ENCODE measurements at places on chromosomes 2 and 18.
A peak's percentile ranks its signal among the peaks of the same experiment; 100 is the strongest.

DNA sequence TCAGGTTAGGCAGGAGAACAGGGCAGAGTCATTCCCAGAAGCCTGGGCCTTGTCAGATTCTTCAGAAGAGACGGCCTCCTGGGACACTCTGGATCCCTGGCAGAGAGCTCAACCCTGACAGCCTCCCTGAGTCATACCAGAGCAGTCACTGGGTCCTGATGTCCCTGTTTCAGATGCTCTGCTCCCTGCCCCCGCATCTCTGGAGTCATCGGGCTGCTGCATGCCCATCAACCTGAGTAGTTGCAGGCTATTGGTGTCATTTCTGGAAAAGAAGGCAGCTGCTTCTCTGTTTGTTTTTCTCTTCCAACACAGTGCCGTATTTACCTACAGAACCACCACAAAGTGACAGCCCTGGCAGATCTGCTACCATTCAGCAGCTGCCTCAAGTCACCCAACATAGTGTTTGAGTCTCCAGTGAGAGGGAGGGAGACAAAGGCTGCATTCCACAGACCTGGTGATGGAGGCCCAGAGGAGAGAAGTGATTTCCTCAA lies 145.1 kb downstream of the B3GNT2 start:
- H3K4me3 ChIP-seq = no peak overlapping the region
- H3K27ac ChIP-seq = no peak overlapping the region
- peak; percentile 50 for DNase-seq
- no peaks in the 10 kb centered on the region for H3K36me3 ChIP-seq
- H3K27me3 ChIP-seq = no peaks in the 10 kb centered on the region

DNA sequence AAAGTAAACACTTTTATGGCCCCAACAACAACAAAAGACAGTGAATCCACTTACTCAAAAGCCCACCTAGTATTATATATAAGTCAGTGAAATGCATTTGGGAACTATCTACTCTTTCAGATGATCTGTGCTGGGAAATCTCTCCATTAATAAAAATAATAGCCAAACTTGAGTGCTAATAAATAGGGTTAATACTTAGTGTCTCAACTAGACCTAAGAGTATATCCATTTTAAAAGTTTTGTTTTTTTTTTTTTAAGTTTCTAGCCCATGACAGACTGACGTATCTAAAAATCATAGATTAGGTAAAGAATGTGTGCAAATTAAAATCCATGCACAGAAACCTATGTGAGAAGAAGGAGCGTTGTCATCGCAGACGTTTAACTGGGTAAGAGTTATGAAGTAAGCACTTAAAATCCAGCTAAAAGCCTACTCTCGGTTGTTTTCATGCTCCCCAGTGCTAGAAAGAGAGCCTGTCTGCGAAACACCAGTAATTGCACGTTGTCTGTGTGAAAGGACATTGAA lies 83.4 kb upstream of the PELI1 start:
- no peak for DNase-seq
- no peak overlapping the region for H3K27ac ChIP-seq
- peak overlapping the region; percentile 74 for H3K4me3 ChIP-seq
- no peaks in the 10 kb centered on the region for H3K36me3 ChIP-seq

DNA sequence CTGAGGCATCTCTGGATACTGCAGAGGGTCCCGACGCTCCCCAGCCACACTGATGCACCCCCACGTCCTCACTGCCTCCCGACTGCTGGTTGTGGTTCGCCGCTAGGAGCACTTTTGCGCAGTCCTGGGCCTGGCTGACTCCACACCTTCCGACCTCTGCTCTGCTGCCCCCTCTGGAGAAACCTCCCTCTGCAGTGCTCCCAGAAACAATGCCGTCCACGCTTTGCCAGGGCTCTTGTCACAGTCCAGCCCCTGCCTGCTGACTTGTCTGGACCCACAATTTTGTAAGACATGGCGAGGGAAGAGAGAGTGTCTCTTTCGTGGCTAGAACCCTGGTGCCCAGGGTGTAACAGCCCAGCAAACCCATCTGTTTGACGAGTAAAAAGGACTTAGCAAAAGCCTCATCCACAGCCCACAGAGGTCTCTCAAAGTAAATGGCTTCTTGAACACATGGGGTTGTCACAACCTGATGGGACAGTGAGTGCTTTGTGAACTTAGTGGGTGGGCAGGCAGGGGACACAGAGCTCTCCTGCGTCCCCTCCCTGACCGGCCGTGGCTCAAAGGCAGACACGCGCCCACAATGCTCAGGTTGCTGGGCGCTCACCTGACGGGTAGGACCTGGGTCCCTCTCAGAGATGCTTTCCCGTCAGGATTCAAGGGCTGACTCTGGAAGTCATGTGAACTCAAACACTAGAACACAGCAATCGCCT lies 4.0 kb downstream of the COPS9 start:
- H3K36me3 ChIP-seq = peaks cover 3% of the 10 kb centered on the region
- no peaks in the 10 kb centered on the region for H3K27me3 ChIP-seq
- no peaks in the 10 kb centered on the region for H3K4me1 ChIP-seq
- H3K27ac ChIP-seq = no peak overlapping the region
- no peak overlapping the region for H3K4me3 ChIP-seq
- peak; percentile 28 for DNase-seq

- no peak overlapping the region for H3K4me3 ChIP-seq
- no peaks in the 10 kb centered on the region for H3K27me3 ChIP-seq
- no peaks in the 10 kb centered on the region for H3K4me1 ChIP-seq
- no peaks in the 10 kb centered on the region for H3K36me3 ChIP-seq
Measured at GRCh38 chr2:222477962-222478608, 53.7 kb downstream of the SGPP2 start.

- DNase-seq = no peak
- no peak overlapping the region for H3K27ac ChIP-seq
- H3K4me3 ChIP-seq = no peak overlapping the region
- H3K36me3 ChIP-seq = no peaks in the 10 kb centered on the region
- no peaks in the 10 kb centered on the region for H3K4me1 ChIP-seq
- H3K27me3 ChIP-seq = no peaks in the 10 kb centered on the region
Measured at GRCh38 chr2:64166637-64167420, 22.6 kb upstream of the PELI1 start.

DNA sequence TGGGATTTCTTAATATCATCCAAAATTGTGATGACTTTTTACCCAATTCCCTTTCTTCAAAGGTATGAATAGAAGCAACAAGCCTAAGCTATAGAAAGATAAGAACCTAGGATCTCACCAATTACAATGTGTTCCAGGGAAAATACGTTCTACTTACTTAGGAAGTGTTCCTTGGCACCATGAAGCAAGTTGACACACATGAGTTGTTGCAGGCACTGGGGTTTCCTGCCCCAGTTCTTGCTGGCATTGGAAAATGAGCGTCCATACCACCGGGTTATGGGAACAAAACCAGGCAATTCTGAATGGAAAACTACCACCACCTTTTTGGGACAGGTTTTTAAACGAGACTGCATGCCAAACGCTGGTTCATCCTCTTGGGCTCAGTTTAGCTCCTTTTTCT lies 46.2 kb downstream of the CCBE1 start:
- no peak for DNase-seq
- peaks cover 1% of the 10 kb centered on the region for H3K27me3 ChIP-seq
- H3K36me3 ChIP-seq = no peaks in the 10 kb centered on the region
- H3K27ac ChIP-seq = no peak overlapping the region

- peak overlapping the region; percentile 89 for H3K27ac ChIP-seq
- H3K4me1 ChIP-seq = peaks cover under 1% of the 10 kb centered on the region
- DNase-seq = peak; percentile 77
- no peak overlapping the region for H3K4me3 ChIP-seq
Measured at GRCh38 chr2:20619624-20620024, 31.3 kb downstream of the HS1BP3 start.

- no peak for DNase-seq
- H3K4me1 ChIP-seq = no peaks in the 10 kb centered on the region
- H3K36me3 ChIP-seq = peaks cover 2% of the 10 kb centered on the region
- H3K27ac ChIP-seq = no peak overlapping the region
- H3K27me3 ChIP-seq = no peaks in the 10 kb centered on the region
Measured at GRCh38 chr2:201279079-201279478, 18.7 kb downstream of the CASP8 start.

GRCh38 chr2:235939471-235939870 lies 228.7 kb downstream of the GBX2 start:
- H3K4me1 ChIP-seq = no peaks in the 10 kb centered on the region
- H3K36me3 ChIP-seq = no peaks in the 10 kb centered on the region
- H3K27ac ChIP-seq = no peak overlapping the region
- H3K4me3 ChIP-seq = no peak overlapping the region
- no peak for DNase-seq

GRCh38 chr2:241820625-241821384 lies 11.8 kb downstream of the NEU4 start:
- H3K4me1 ChIP-seq = no peaks in the 10 kb centered on the region
- DNase-seq = peak; percentile 42
- H3K27ac ChIP-seq = no peak overlapping the region
- no peaks in the 10 kb centered on the region for H3K36me3 ChIP-seq
- no peaks in the 10 kb centered on the region for H3K27me3 ChIP-seq
- no peak overlapping the region for H3K4me3 ChIP-seq

- H3K27ac ChIP-seq = peak overlapping the region; percentile 57
- H3K36me3 ChIP-seq = no peaks in the 10 kb centered on the region
- no peak overlapping the region for H3K4me3 ChIP-seq
- H3K4me1 ChIP-seq = no peaks in the 10 kb centered on the region
- peak; percentile 95 for DNase-seq
- H3K27me3 ChIP-seq = no peaks in the 10 kb centered on the region
Measured at GRCh38 chr2:237291138-237291792, 122.7 kb downstream of the COL6A3 start.

GRCh38 chr2:67625178-67625577 lies 228.0 kb downstream of the ETAA1 start:
- H3K36me3 ChIP-seq = no peaks in the 10 kb centered on the region
- no peaks in the 10 kb centered on the region for H3K4me1 ChIP-seq
- no peaks in the 10 kb centered on the region for H3K27me3 ChIP-seq
- no peak overlapping the region for H3K4me3 ChIP-seq
- no peak for DNase-seq
- H3K27ac ChIP-seq = no peak overlapping the region

GRCh38 chr2:150162241-150162942 lies 325.1 kb downstream of the RND3 start:
- H3K36me3 ChIP-seq = no peaks in the 10 kb centered on the region
- DNase-seq = no peak
- peaks cover 2% of the 10 kb centered on the region for H3K4me1 ChIP-seq
- no peaks in the 10 kb centered on the region for H3K27me3 ChIP-seq
- no peak overlapping the region for H3K4me3 ChIP-seq

DNA sequence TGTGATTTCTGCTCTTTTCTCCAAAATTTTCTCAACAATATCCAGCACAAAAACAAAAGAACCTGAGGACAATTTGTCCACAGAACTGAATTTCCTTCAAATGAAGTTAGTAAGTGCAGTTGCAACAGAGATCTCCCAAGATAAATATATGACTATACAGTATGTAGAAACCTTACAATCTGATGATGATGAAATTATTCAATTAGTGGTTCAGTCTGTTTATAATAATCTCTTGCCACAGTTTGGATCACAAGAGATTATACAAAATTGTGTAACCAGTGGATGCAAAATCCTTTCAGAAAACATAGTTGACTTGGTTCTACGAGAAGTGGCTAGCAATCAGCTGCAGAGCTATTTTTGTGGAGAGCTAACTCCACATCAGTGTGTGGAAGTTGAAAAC lies 68.7 kb downstream of the FSIP2 start:
- H3K36me3 ChIP-seq = peaks cover 1% of the 10 kb centered on the region
- H3K27ac ChIP-seq = no peak overlapping the region
- DNase-seq = no peak

DNA sequence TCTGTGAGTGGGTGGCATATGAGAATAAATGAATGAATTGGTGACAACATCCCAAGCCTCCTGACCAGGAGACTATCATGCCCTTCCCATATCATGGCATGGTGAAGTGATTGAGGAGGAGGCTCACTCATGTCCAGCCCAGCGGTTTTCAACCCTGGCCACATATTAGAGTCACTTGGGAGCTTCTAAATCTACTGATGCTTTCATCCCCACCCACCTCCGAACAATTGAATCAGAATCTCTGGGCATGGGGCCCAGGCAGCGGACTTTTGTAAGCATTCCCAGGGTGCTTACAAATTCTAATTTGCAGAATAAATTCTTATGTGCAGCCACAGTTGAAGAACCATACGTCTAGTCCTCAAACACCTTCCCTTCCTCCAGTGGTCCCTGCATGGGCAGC lies 81.7 kb upstream of the SEC11C start:
- H3K27ac ChIP-seq = no peak overlapping the region
- H3K4me1 ChIP-seq = peaks cover 2% of the 10 kb centered on the region
- DNase-seq = no peak
- H3K27me3 ChIP-seq = no peaks in the 10 kb centered on the region
- no peaks in the 10 kb centered on the region for H3K36me3 ChIP-seq

GRCh38 chr2:170298115-170298514 lies 120.2 kb downstream of the MYO3B start:
- DNase-seq = no peak
- H3K4me3 ChIP-seq = no peak overlapping the region
- no peaks in the 10 kb centered on the region for H3K4me1 ChIP-seq
- H3K27ac ChIP-seq = no peak overlapping the region
- H3K36me3 ChIP-seq = no peaks in the 10 kb centered on the region

Data from aorta (tissue), 5 donors.